EL (cell line): ENCODE measurements at places on chromosomes 2 and 18.

DNA sequence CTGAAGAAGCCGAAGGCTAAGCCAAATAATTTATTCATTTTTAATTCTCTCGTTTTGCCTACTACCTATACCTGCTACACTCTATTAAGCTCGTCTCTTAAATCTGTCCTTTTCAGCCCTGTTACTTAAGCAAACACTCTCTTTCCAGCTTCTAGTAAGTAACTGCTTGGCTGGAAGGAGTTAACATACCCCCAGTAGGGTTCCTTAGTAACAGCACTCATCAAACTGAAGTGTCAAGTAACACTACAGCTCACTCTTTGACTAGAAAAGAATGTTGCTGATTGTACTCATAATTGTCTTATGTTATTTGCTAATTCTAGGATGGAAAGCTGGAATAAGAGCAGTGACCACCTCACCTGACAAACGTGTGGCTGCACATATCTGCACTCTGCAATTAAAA is 120.0 kb upstream of the SCN7A start:
- DNase-seq, result no peak

DNA sequence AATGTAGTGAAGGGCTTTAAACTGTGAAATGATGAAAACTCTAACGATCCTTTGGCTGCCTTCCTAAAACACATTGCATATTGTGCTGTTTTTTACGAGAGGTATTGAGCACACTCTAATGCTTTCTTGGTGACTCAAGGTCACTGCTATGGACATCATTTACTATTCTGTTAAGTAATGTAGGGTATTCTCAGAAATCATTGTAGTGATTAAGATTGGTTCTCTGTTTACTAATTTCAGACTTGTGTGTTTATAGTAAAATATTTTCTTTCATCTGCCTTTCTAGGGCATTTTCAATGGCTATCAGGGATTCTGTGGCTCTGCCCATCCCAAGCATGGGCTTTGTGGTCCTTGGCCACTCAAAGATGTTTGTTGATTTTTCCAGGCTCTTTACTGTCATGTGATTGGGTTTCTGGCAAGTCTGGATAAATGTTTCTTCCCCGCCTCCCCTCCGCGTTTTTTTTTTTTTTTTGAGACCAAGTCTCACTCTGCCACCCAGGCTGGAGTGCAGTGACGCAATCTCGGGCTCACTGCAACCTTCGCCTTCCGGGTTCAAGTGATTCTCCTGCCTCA is 29.3 kb downstream of the UBE2F start:
- peak; percentile 75 for DNase-seq

- no peak for DNase-seq
These were observed 1231.6 kb upstream of the DDX18 start for GRCh38 chr2:116582850-116583249.

GRCh38 chr2:112798979-112799975 is 15.0 kb upstream of the IL1A start:
- no peak for DNase-seq

- peak; percentile 66 for DNase-seq
These were observed 572 bp upstream of the ZNF516 start for GRCh38 chr18:76495435-76496193.

GRCh38 chr2:119657466-119658145 is 21.4 kb upstream of the TMEM177 start:
- DNase-seq, result no peak

GRCh38 chr18:80105369-80106167 is 3.5 kb upstream of the ADNP2 start:
- DNase-seq, result no peak

DNA sequence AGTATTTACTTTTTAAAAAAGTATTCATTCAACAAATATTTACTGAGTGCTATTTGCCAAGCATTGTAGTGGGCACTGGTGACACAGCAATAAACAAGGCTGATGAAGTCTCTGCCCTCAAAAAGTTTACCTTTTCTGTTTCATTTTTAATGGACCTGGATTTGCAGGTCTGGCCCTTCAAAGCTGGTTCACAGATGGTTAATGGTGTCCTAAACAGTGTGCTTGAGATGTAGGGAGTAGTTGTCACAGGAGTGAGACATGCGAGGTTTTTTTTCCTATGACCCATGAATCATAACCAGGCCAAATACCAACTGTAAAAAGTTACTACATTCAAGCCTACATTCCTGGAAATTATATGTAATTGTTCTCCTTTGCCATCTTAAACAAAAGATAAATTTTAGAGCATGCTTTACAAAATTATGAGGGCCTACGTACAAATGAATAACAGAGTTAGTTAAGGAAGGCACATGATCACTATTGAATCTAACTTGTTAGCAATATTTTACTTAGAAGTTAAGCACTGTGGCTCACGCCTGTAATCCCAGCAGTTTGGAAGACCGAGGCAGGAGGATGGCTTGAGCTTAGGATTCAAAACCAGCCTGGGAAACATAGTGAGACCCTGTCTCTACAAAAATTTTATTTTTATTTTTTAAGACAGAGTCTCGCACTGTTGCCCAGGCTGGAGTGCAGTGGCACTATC is 223.9 kb downstream of the MBD5 start:
- DNase-seq, result peak; percentile 73

DNA sequence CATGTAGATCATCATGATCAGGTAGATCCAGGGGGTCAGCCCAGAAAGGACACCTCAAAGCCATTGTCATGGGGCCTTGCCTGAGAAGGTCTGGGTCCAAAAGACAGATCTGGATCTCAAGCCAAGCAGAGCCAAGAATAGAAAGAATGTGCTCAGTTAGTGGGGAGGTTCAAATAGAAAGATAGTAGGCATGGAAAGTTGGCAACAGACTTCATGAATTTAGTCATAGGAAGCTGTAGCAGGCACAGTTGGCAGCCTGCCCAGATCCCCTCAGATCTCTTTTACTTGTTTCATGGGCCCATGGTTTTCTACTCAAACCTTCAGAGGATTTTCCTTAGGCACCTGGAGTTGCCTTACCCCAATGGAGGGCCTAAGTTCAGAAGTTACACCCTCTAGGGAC is 767.0 kb downstream of the SLC4A3 start:
- peak; percentile 77 for DNase-seq

DNA sequence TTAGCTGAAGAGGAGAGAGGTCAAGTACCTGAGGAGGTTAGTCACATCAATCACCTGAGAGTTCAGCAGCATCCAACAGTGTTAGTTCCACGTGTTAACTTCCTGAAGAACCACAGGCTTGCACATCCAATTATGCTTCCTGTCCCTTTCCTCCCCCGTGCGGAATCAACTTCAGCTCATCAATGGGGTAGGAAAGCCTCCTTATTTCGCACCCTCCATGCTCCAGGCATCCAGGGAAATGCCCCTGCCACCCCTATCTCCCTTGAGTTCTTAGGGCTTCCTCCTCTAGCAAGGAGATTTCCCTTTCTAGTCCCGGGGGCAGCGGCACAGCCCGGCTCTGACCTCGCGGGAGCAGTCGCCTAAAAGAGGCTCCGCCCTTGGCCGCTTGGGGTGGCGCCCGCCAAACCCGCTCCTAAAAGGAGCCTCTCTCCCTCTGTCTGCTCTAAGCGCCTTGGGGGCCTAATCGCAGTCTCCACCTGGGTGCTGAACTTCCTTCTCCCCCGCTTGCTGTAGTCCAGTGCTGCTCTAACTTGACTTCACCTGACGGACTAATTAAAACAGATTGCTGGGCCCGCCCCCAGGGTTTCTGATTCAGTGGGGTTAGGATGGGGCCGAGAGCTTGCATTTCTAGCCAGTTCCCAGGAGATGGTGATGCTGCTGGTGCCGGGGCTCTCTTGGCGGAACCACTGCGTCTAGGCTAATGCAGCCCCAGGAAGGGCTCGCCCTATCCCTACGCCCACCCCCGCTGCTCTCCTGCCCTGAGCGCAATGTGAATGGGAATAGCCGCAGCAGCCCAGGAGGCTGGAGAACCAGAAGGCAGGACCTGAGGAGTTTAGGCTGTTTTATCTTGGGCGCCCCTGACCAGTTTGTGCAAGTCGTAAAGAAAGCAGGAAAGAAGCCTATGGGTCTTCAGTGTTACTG is 3.4 kb upstream of the TET3 start:
- peak; percentile 43 for DNase-seq
